ENCODE measurements at places on chromosomes 4 and X. TPM values are rescaled to one million over a fixed set of nuclear protein-coding genes. Genes with fewer than 3 reads are reported as not detected.

The LRAT gene
- total RNA-seq: 4.7 TPM

DNA sequence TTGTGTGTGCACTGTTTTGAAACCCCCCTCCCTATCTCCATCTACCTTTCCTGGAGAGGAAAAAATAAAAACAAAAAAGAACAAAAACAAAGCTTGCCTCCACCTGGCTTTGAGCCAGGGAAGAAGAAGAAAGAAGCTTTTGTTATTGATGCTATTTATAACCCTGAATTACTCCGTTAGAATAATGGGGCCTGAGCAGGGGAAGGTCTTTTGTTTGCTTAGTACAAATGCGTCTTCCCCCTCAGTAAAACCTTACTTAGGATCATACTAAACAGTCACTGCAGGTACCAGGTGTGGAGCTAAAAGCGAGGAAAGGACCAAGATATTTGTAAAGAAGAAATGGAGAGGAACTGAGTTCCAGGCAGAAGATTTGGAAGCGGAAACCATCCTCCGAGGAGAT, 352.1 kb downstream of the KCNIP4 start:
- peak; percentile 10 for DNase-seq
- no peaks in the 10 kb centered on the region for H3K27me3 ChIP-seq
- H3K4me1 ChIP-seq: peaks cover 6% of the 10 kb centered on the region
- peak overlapping the region; percentile 45 for H3K27ac ChIP-seq
- no peaks in the 10 kb centered on the region for H3K36me3 ChIP-seq
- H3K4me3 ChIP-seq: no peak overlapping the region

- H3K27ac ChIP-seq: no peak overlapping the region
- peaks cover 7% of the 10 kb centered on the region for H3K27me3 ChIP-seq
- H3K4me3 ChIP-seq: no peak overlapping the region
- H3K4me1 ChIP-seq: no peaks in the 10 kb centered on the region
These were observed 211.6 kb upstream of the TAPT1 start for GRCh38 chr4:16437836-16438235.

DNA sequence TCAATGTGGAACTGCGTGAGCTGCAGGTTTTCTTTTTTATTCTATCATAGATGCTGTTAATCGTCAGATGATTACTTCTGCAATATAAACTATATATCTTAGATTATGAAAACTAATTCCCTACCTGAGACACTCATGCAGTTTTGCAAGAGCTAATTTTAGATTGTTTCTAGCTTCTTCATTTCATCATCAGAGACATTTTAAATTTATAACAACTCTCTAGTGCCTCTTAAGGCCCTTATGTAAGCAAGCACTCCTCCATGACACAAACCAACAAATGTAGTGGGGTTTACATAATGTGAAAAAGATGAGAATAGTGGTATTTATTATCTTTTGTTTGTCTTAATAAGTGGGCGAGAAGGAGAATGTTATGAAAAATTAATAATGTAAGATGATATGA, 170.2 kb upstream of the ETNPPL start:
- no peak for DNase-seq
- H3K27me3 ChIP-seq: no peaks in the 10 kb centered on the region
- no peaks in the 10 kb centered on the region for H3K36me3 ChIP-seq
- no peak overlapping the region for H3K27ac ChIP-seq

The GJB1 gene
- 95.4 TPM for total RNA-seq

- no peaks in the 10 kb centered on the region for H3K36me3 ChIP-seq
- no peak overlapping the region for H3K4me3 ChIP-seq
- H3K4me1 ChIP-seq: no peaks in the 10 kb centered on the region
- no peak for DNase-seq
- no peaks in the 10 kb centered on the region for H3K27me3 ChIP-seq
These were observed 163.0 kb upstream of the TBL1X start for GRCh38 chrX:9301836-9302235.
